ENCODE measurements at places on chromosomes 1 and 21.

DNA sequence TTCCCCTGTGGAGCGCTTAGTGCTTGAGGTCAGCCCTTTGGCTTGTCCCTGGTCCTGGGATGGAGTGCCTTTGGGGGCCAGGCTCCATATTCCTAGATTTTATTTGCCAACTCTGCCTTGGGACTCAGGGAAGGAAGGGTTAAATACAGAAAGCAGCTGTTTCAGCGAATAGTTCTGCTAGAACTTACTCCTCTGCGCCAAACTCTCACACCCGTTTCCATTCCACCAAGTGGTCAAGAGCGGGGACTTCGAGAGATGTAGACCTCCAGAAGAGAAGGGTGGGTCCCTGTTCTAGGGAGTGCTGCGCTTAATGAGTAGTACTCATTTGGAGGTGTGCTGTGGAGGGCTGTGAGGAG, 704 bp upstream of the TOMM40L start:
- no peak for DNase-seq

DNA sequence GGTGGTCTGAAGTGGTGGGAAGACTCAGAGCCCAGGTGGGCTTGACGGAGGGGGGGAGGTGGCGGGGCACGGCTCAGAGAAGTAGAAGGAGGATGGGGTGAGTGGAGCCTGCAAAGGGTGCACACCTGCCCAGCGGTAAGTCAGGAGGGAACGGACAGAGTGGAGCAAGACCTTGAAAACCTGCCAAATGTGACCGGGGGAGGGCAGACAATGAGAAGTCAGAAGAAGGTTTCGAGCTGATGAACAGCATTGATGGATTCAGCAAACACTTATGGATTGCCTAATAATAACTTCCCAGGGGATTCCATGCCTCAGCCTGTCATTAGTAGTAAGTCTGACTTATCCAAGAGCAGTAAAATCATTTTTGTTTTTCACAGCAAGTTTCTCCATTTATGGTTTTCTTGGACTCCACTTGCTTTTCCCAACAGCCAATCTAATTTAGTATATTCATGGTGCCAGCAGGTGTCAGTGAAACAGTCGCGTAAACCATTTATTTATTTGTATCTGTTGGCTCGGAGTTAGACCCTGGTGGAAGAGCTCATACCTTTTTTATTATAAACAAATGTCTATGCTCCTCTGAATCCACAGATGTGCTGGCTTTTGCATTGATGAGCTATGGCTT, 279.1 kb downstream of the PCP4 start:
- DNase-seq, result no peak

DNA sequence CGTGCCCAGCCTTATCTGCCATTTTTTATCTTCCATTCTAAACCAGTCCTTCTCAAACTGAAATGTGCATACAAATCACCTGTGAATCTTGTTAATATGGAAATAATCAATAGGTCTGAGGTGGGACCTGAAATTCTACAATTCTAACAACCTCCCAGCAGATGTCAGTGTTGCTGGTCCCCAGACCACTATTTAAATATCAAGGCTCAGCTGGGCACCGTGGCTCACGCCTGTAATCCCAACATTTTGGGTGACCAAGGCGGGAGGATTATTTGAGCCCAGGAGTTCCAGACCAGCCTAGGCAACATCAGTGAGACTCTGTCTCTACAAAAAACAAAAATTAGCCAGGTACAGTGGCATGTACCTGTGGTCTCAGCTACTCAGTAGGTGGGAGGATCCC, 4.1 kb downstream of the UQCRHL start:
- DNase-seq, result no peak

GRCh38 chr1:118326960-118327629, 142.1 kb upstream of the SPAG17 start:
- no peak for DNase-seq

- no peak for DNase-seq
These were observed 82.3 kb upstream of the S1PR1 start for GRCh38 chr1:101154547-101154946.

DNA sequence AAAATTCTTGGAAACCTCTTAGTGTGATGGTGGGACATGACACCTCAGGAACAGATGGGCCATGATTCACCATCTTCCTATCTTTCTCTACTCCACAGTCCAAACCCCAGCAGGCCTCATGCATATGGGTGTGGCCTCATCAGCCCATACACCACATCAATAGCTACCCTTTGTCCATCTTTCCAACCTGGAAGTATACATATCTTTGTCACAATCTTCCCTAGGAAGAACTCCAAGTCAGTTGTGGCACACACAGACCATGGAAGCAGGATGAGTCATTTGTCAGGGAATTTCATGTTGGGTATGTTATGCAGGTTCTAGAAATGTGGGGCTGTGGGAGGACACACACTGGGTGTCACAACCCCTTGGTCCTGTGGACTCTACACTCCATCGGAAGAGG, 30.5 kb upstream of the CLCA4 start:
- no peak for DNase-seq

GRCh38 chr1:243597383-243597782, 252.7 kb downstream of the AKT3 start:
- DNase-seq, result no peak

DNA sequence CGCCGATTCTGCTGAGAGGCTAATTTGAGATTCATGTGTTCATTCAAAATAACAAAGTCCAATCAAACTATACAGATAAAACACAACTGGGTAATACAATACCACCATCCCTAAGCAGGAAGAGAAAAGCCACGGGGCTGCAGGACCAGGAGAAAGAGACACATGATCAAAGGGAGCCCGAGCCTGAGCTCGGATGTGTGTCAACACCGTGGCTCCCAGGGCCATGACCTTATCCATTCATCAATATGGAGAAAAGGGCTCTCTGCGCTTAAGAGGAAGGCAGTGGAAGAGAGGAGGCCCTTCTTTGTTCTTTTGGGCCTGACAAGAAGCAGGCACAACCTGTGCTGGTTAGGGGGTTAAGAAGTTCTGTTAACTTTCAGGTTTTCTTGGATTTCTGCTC, 56.7 kb downstream of the HUNK start:
- DNase-seq, result no peak

DNA sequence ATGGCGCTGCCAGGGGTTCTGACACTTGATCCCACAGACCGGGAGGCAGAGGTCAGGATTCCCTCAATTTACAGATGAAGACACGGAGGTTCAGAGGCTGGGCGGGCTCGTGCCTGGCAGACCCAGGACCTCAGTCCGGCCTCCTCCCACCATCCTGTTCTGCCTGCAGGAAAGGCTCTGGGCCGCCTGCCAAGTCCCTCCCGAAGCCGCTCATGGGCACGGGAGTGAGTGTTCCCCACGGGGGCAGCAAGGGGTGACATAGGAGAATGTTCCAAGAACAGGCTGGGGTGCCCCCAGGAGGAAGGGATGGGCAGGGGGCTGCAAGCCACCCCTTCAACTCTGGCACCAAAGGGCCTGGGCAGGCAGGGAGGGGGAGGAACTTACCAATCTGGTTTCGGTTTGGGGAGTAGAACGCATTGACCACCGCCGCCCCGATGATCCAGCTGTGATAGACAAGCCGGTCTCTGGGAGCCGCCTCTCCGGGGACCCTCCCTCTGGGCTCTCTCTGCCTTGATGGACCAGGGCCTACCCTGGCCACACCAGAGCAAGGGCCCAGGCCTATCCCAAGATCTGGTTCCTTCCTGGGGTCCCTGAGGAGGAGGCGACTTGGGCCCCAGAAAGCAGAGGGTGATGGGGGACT, 7.5 kb downstream of the PRXL2B start:
- DNase-seq, result no peak

DNA sequence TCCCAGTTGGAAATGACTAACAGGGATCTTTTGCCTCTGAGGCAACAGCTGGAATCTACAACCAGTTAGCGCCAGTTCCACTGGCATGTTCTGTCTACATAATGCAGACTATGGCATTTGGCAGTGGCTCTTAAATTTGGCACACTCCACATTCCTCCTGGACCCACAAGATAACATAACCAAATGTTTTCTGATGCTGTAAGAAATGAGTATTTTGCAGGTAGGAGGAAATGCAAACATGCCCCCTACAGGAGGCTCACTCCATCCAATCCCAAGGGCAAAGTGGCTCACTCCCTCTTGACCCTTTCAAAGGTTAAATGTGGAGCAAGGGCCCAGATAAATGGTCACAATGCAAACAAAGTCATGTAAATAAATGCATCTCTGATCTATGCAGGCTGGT, 129.2 kb upstream of the PROX1 start:
- DNase-seq, result no peak

- no peak for DNase-seq
These were observed 84.3 kb downstream of the ELAVL4 start for GRCh38 chr1:50193002-50193401.

GRCh38 chr1:234515821-234516241, 36.9 kb upstream of the TARBP1 start:
- no peak for DNase-seq

- no peak for DNase-seq
These were observed 142.4 kb downstream of the TLR5 start for GRCh38 chr1:223000632-223001031.

DNA sequence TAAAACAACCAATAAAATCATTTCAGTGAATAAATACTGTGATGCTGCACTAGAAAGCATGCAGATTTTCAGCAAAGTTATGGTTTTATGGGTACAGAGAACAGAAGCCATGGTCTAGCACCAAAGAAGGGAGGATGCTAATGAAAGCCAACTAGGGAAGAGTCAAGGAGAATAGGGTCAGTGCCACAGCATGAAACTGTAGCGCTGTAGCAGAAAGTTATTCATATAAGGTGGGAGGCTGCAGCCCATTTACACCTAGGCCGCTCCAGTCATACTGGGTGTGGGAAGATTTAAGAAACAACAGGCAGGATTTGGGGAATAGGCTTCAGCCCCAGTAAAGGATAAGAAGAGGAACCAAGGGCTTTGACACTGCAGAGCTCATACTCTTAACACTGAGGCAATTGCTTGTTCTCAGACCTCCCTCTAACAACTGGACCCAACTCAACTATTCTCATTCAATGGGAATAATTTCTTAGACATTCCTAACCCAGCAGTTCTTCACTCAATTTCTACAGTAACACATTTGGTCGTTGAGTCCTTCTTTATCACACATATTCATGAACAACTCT, 4.4 kb downstream of the IFI16 start:
- no peak for DNase-seq

DNA sequence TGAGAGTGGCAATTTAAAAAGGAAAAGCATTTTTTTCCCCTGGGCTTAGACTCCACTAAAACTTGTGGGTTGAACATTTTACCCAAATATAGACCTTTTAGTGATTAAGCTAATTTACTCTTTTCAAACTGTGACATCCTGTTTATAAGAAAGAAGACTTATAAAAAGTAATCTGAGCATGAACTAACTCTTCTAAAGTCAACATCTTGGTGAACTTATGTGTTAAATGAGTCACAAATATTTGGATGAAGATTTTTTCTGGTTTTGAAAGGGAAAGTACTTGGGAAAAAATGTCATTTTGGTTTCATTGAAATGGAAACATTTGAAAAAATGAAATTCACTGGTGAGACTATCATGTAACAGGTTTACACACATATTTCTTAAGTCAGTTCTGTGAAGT, 109.8 kb downstream of the KCNK2 start:
- DNase-seq, result no peak

DNA sequence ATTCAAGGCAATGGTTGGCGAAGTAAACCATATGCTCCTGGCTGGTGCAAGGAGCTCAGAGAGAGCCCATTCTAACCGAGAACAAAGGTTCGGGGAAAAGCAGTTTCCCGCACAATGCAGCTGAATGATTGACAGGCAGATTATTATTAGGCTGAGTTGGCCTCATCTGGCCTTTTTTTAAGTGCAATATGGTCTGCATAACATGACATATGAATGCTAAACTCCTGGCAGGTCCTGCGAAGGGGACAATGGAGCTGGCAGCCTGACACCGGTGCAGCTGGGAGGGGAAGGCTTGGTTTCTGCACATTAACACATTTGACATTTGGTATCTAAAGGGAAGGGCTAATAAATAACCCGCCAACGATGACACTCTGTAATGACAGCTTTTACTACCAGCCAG, 92.0 kb downstream of the MIS18A start:
- DNase-seq, result no peak

DNA sequence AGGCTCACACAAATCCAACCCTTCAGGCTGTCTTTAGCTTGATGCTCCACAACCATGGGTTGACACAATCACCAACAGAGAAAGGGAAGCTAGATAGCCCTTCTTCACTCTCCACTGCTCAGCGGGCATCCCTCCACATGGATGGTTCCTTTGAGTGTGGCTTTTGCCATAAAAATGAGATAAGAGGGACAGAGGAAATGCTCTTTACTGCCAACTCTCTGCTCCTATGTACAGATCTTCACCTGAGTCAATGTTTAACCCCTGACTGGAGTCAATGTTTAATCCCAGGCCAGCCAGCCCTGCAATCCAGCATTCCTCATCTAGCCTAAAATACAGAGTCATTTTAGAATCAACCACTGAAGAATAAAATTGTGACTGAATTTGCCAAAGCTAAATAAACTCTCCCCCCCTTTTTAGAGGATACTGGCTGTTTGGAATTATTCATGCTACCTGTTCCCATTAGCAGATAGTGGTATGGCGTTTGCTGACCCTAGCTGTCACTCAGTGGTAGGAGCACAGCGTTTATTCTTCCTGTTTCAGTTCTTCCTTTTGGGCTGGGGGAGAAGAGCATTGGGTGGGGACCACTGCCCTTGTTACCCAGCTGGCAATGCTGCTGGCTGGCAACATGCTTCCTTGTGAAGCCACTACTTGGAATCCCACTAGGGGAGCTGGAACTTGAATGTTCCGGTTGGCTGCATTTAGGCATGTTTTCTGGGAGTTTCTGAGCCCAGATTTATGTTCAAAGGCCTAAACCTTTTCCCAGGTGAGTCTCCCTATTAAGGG, 5.2 kb upstream of the PIGR start:
- DNase-seq, result no peak

- no peak for DNase-seq
These were observed 2.0 kb upstream of the ATF3 start for GRCh38 chr1:212606395-212607205.

GRCh38 chr1:154553056-154554030, 5.1 kb downstream of the UBE2Q1 start:
- DNase-seq, result no peak

- peak; percentile 31 for DNase-seq
These were observed 648 bp downstream of the ATP1A1 start for GRCh38 chr1:116373431-116374352.

DNA sequence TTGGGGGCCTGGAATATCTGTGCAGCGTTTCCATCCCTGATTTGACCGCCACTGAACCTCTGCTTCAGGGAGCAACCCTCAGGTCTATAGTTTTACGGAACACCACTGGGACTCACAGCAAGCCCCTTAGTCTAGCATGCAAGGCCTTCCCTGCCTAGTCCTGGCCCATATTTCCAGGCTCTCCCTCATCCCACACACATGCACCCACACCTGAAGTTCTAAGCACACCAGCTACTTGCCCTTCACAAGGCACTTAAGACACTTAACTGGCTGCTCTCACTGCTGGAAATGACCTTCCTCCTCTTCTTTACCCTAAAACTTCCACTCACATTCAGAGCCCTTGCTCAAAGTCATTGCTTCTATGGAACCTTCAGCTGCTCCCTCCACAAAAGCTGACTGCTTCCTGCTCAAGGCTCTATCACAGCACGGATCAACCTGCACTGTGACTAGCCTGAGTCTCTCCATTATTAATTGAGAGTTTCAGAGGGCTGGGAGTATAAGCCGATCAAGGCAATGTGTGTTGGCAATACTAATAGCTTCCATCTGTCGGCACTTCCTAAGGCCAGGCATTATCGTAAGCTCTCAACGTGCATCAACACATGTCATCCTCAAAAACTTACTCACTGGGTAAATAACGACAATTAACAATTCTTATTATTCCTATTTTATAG, 84.3 kb downstream of the RRAGC start:
- no peak for DNase-seq

GRCh38 chr1:53339736-53340635, 12.1 kb upstream of the LRP8 start:
- DNase-seq, result no peak
